ENCODE measurements at places on chromosomes 2 and 18. TPM values are rescaled to one million over a fixed set of nuclear protein-coding genes. Genes with fewer than 3 reads are reported as not detected.

DNA sequence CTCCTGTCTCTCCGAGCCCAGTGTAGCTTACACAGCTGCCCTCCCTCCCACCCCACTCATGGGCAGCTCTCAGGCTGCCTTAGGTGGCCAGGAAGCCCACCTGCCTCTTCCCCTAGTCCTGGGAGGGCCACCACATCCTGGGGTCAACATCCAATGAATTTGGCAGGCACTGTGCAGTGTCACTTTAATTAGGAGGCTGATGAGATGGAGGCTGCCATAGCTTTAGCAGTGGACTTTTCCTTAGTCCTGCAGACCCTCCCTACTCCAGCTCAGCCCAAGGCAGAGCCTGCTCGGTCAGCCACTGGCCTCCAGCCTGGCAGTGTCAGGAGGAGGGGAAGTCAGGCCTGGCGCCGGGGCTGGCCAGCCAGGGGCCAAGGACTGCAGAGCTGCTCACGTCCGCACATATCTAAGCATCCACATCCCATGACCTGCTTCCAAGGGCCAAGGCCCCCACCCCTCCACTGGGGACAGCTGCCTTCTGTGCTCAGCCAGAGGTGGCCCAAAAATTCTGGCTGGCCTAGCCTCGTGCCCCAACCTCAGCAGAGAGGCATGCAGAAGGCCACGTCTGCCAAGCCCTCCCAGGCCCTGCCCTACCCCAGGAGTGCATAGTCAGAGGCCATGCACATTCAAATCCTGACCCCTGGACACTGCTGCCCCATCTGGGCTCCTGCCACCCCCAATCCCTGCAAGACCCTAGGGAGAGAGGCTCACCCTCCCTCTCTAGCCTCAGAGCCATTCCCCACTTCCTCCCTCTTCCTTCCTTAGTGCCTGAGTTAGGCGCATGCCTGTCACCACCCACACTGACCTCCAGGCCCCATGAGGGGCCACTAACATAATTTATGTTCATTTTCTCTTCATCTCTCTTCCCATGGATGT lies 33.1 kb downstream of the ADRA2B start:
- no peak for DNase-seq

DNA sequence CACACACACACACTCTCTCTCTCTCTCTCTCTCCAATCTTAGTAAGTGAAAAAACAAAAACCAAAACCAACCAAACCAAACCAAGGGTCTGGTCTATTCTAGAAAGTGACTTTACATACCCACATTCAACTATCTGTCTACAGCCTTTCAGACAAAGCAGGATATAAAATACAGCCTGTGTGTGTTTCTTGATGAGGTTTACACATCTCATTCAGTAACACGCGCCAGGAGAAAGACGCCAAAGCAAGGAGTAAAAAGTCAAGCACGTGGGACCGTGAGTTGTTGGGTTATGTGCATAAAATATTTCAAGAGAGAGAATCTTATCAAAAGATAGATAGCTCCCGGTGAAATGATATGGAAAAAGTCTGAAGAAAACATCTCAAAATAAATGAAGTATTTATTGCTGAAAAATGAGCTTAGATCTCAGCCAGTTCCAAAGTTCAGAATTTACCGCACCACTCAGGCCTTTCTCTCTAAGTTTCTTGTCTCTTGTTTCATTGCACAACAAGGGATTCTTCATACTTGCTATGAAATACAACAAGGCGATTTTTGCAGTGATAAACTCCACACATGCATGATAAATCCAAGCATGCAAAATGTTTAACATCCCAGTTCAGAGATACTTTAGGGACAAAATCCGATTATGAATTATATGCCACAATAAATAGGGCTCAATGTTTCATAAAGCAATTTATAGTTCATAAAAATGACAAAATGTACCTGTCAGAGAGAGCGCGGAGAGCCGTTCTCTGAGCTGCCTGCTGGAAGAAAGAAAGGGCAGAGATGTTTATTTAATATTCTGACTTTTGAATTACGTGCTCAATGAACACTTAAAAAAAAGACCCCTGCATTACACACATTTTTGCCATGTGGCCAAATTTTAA lies 159.3 kb upstream of the REV1 start:
- DNase-seq = no peak

- no peak for DNase-seq
Measured at GRCh38 chr2:74696829-74697228, 42.8 kb downstream of the SEMA4F start.

DNA sequence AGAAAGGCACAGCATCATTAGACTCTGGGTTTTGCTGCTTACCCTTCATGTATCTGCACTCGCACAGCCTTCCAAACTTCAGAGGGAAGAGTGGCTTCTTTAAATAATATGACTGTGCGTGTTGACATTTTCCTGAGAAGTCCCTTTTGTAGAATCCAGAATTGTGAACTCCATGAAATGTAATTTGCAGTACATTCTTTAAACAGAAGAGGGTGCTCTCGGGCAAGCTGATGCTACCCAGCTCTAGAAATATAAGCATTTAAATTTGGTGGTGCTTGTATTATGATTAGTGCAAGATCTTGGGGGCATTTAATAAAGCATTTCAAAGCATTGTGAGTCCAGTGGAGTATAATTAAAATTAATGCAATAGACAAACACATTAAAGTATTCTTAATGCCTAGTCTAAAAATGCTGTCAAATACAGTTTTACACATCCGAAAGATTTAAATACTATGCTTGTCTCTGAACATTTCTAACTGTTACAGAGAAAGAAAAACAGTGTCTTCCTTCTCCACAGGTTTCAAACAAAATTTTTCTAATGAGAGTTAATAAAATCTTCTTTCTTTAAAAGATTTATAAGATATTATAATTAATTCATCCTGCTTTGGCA lies 17.3 kb upstream of the GTF2A1L start:
- no peak for DNase-seq

DNA sequence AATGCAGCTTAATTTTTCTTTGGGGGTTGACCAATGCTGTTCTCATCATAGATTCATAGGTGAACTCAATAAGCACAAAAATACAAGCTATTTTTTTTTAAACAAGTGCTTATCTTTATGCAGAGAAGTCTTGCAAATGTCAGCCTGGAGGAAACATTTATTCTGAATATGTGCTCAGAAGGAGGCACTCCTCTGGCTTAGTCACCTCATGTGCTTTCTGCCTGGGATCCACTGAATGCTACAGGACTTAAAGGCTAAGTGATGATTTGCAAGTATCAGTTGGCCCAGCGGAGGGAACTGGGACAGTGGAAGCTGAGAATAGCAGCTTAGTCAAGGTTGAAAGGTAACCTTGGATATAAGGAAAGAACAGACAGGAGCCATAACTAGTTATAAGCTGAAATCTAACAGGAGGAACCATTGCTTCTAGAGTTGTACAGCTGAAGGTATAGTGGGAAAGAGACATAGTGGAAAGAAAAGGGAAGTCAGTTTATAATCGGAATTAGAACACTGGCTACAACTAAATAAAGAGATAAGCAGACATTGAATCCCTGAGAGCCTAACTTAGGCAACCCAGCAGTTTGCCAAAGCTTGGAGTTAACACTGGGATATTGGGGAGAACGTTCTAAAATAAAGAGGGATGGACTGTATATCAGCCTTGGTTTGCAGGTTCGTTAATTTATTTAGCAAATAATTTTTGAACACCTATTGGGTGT lies 488.7 kb downstream of the SUCLG1 start:
- DNase-seq = no peak

DNA sequence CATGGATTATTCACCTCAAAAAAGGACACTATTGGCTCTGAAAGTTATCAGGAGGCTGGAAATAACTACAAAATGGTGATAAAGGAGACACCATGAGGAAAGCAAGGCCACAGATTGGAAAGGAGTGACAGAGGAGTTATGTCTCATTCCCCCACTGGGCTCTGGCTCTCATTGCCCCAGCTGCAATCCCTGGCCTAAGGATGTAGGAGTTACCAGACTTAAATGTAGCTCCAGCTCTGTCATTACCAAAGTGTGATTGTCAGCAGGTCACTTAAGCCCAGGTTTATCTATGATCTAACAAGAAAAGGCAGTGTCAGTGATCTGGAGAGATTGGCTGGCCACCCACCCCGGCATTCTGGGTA lies 1228.2 kb upstream of the DDX18 start:
- no peak for DNase-seq

DNA sequence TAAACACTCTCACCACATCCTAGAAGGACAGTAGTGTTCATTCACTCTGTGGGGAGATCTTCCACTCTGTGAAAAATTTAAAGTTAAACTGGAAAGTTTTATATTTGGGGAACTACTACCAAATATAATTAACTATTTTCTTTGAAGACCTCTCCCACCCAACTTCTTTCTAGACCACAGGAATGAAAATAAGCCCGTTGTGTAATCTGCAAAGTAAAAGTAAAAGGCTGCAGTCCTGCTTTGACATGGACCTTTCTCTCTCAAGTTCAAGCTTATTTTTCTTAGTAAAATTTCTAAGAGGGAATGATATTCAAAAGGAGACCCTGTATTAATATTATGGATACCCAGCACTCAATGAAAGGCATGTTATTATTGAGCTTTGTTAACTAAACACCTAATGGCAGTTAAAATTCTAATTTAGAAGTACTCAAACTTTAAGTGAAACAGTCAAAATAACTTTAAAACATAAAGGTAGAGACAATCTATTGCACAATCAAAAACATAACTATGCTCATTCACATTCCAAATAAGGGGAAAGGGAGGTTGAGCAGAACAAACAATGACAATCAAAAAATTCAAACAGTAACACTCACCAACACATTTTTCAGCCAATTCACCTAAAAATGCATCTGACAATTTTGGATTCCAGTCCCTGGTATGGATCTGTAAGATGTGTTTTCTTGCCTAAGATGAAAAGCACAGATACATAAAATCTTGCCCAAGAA lies 98.5 kb downstream of the ATAD2B start:
- no peak for DNase-seq

GRCh38 chr2:42223855-42224268 lies 54.7 kb downstream of the EML4 start:
- DNase-seq = no peak

DNA sequence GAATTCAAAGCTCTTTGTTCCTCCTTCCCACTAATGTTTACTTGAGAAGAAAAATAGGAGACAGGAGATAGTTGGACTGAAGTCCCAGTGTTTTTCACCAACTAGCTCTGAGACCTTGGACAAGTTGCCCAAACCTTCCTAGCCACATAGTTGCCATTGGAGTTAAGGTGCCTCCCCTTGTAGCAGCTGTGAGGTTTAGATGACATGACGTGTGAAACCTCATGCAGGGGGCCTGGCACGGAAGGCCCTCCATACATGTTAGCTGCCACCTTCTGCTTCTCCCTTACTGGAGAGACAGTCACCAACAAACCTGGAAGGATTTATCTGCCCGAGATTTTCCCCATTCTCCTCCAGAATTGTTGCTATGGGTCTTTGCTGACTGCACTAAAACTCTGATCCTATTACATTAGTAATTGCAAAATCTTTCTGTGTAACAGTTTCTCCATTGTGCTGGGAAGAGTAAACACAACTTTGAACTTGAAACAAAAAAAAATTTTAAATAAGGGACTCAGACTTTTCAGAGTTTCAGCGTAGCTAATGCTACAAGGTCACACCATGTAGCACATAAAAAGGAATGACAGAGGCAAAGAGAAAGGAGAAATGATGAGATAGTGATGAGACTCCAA lies 23.8 kb upstream of the CABYR start:
- DNase-seq = no peak

GRCh38 chr2:235508371-235509160 lies 14.7 kb downstream of the AGAP1 start:
- DNase-seq = no peak

DNA sequence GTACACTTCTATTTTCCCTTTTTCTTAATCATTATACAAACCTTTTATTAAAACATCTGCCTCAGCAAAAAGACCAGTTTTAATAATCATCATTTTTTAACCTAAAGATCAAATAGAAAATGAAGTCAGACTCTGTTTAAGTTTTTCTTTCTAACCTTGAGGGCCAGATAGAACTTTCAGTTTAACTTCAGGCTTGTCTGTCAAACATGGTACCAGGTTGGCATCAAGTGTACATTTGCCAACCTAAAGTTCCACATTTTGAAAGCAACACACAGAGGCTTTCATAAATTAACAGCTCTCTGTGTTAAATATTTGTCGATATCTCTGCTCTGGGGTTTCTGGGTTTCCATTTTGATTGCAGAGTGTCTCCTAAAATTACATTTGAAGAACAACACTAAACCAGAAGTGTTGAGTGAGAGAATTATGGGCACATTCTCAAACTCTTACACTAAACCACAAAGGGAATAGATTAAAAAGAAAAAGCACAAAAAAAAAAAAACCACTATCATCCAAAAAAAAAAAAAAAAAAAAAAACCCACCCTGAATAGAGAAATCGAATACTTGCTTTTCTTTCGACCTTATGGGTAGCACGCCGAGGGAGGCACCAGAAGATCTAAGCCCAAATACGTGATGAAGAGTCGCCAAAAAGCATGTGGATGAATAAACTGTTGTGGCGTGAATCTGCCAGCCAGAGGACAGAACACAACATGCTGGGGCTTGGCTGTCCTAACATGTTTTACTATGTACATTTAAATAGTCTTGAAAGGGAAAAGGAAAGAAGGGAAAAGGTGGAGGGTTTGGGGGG lies 166.2 kb downstream of the TCF4 start:
- DNase-seq = peak; percentile 73

GRCh38 chr2:222884805-222885424 lies 24.1 kb downstream of the ACSL3 start:
- no peak for DNase-seq

DNA sequence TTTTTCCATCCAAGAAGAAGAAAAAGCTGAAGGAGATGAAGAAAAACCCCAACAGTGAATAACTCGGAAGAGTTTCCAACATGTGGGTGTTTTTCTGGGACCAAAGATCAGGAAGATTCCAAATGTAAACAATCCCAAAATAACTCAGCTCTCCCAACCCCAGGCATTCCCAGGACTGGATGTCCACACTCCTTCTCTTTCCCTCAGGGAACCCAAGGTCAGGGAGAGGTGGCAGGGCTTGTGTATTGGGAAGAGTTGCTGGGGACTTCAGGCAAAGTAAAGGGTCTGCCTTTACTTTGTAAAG lies 268.0 kb downstream of the DYSF start:
- DNase-seq = no peak

GRCh38 chr2:47282621-47283272 lies 120.2 kb upstream of the MSH2 start:
- no peak for DNase-seq

GRCh38 chr2:106996171-106996769 lies 110.3 kb upstream of the ST6GAL2 start:
- DNase-seq = no peak

DNA sequence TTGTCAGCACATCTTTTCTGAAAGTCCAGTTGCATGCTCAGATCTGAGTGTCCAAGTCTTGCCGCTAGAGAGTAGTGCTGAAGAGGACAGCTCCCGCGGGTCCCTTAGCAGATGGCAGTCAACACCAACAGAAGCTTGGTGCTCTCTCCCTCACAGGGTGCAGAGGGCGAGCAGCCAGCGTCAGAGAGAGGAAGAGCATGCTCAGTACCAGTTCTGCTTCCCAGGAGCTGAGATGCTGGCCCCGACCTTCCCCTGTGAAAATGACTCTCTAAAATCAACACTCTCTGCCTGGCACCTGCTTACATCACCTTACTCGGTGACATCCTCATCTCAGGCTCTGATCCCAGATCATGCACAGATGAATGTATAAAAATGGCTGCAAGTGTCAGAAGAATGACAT lies 86.0 kb upstream of the TWIST2 start:
- DNase-seq = no peak

The DES gene
- 36.8 TPM for total RNA-seq

The AOX1 gene
- 67.5 TPM for total RNA-seq

The IL1RN gene
- total RNA-seq = 178 TPM

The MBOAT2 gene
- 90.4 TPM for total RNA-seq

The MAB21L4 gene
- 66.2 TPM for total RNA-seq

The RAMP1 gene
- 16.1 TPM for total RNA-seq

The COL4A3 gene
- total RNA-seq = 0.29 TPM

The NOL4 gene
- 0.21 TPM for total RNA-seq

Data from lower leg skin (tissue), 4 donors.